ENCODE measurements at places on chromosomes 13 and 19.

GRCh38 chr13:40562975-40563349 lies 103.5 kb downstream of the FOXO1 start:
- DNase-seq, result no peak

DNA sequence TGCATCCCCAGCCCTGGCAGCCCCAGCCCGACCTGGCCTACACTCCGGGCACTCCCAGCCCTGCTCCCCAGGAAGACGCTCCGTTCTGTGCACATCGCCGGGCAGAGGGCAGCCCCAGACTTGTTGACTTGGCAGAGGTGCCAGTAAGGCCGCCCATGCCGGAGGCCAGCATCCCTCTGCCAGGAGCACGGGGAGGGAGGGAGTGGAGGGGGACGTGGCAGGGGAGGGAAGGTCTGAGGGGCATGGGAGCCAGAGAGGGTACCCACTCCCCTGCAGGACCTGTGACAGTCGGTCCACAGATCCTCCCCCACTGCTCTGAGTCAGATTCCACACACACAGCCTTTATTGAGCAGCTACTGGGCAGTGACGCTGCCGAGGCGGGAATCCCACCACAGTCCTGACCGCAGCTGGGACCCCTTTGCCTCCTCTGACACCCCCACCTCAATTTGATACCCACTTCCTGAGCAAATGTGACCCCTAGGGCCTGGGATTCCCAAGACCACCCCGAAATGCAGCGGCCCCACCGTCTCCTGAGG lies 1.9 kb upstream of the NKPD1 start:
- DNase-seq, result no peak

DNA sequence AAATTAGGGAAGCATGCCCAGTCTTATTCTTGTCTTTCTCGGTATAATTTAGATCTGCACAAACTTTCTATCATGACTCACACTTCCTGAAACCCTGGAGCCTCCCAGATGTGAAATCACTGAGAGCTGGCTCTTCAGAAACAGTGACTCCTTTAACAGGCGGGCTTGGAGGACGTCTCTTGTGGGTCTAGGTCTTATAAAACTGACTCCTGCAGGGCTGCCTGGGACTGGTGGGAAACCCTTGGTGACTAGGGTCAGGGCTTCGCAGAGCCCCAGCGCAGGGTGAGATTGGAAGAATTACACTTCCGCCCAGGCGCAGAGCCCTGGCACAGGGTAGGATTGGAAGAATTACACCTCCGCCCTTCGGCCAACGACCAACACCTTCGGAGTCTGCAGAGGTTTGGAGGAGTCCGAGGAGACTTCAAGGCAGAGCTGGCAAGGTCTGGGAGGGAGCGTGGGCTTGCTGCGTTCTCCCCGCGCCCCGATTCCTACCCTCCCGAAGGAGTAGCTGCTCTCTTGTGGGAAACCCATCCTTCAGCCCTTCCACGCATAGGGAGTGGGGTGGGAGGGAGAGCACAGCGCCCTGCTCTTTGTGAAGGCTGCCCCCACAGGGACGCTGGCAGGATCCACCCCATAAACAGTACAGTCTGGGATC lies 43.4 kb upstream of the MAP3K10 start:
- no peak for DNase-seq

DNA sequence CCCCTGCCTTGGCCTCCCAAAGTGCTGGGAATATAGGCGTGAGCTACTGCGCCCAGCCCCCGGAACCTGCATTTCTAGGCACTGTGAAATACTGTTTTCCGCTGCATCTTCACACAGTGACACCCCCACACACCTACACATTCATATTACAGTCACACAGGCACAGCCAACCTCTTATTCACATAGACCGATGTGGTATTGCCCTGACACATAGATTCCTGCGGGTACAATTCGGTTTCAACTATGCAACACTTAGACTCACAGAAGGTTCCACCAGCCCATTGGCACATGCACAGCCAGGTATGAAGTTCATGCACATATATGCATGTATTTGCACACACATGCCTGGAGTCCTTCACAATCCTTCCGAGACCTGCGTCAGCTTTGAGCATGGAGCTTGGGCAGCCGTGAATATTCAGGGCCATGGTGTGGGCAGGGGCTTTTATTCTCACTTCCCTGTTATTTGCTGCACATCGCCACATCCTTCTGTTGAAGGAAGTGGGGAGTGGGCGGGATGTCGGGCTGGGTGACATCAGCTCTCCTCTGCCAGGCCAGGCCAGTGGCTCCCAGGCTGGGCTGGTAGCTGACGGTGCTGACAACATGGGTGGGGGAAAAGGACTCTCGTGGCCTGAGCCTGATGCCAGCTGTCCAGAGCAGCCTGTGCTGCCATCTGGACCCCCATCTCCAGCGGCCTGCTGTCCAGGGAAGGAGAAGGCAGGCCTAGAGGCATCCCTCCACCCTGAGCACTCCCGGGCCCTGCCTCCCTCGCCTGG lies 5.4 kb upstream of the CDC37 start:
- peak; percentile 78 for DNase-seq

- no peak for DNase-seq
These were observed 795.3 kb downstream of the SLITRK1 start for GRCh38 chr13:83086948-83087347.

DNA sequence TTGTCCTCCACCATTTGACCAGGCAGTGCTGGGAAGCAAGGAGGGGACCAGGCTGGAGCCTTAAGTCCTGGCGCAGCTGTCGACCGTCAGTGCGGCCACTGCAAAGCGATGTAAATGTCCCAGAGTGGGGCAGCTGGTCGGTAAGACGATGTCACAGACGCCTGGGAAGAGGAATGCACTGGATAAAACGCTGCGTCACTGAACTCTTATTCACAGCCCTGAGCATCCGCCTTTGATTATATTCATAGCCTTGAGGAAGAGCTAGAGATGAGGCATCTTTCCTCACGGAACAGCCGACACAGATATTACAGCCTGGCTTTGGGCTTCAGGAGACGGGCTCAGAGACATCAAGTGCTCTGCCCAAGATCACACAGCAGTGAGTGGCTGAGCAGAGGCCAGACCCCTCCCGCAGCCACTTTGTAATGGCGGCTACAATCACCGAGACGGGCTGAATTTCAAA lies 17.6 kb upstream of the TUBGCP3 start:
- DNase-seq, result no peak

DNA sequence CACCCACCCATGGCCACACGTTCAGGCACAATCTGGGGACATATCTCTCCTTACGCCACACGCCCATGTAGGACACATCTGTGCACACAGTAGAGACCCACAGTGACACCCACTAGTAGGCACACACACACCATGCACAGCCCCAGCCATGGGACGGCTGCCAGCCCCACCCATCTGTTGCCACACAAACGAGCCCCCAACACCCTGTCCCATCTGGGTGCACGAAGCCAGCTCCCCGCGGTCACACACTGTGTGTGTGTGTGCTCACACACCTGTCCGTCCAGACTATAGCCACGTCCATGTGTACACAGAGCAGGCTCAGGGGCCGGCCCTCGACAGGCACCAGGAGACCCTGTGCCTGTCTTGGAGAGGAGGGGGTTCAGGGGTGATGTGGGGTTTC lies 10.6 kb downstream of the ERFL start:
- DNase-seq, result no peak

DNA sequence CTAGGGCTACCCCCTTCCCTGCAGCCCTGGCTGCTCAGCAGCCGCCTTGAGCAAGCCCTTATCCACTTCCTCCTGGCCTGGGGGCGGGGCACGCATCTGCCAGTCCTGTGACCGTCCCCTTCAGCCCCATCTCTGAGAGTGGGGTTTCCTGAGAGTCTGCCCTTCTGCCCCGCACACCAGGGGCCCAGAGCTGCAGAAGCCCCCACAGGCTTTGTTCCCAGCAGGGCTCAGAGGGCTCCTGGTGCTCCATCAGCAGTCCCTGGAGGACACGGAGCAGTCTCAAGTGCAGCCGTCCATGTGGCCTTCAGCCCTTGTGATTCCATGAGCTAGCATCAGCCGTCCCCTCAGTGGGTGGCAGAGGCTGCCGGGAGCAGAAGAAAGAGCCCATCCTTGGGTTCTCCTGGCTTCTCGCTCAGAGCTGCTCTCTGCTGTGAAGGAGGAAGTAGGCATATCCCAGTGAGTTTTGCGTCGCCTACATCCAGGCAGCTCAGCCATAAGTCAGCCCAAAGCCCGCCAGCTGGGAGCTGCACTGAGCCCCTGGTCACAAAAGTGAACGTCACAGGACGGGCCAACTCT lies 16.3 kb downstream of the MYO9B start:
- DNase-seq, result peak; percentile 51

DNA sequence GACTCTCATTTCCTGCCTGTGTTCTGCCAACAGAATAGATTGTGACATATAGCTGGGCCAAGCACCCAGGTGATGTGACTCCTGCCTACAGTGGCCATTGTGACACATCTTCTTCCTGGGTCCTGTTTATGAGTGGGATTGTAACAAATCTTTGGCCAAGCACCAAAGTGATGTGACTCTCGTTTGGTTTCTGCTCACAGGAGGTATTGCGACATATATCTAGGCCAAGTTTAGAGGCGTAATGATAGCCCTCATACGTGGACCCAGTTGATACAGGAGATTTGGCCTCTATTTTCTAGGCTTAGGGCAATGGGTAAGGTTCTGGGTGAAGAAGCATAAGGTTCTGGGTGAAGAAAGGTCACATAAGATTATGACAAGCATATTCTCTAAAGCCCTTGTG lies 76.2 kb downstream of the ZNF208 start:
- DNase-seq, result no peak

GRCh38 chr19:11435057-11435832 lies at the start of the genes ODAD3 and PRKCSH:
ODAD3 (minus strand) TSS chr19:11435121; CDS start chr19:11435016, 105 bp downstream.
PRKCSH (plus strand) TSS chr19:11435635; CDS start chr19:11436118, 483 bp downstream.
- peak; percentile 100 for DNase-seq

DNA sequence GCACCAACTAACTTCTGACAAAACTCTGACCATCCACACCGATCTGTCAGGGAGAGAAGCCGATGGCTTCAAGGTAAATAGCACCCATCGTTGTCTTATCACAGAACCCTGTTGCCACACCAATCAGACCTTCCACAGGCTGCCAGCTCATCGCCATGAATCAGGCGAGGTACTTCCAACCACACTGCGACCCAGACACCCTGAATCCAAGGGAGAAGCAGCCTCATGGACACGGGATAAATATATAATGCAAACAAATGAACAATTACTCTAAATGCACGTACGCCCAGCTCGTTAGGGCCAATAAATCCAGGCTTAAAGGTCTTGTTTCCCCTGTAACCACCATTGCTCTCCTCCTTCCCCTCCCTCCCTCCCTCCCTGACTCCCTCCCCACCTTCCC lies 20.8 kb downstream of the RANBP3 start:
- no peak for DNase-seq

GRCh38 chr19:31491242-31491641 lies 142.0 kb upstream of the TSHZ3 start:
- peak; percentile 18 for DNase-seq

- DNase-seq, result no peak
These were observed 537 bp downstream of the NAT14 start for GRCh38 chr19:55485439-55486011.

GRCh38 chr13:65260946-65261891 lies 1968.9 kb downstream of the PCDH9 start:
- peak; percentile 5 for DNase-seq

DNA sequence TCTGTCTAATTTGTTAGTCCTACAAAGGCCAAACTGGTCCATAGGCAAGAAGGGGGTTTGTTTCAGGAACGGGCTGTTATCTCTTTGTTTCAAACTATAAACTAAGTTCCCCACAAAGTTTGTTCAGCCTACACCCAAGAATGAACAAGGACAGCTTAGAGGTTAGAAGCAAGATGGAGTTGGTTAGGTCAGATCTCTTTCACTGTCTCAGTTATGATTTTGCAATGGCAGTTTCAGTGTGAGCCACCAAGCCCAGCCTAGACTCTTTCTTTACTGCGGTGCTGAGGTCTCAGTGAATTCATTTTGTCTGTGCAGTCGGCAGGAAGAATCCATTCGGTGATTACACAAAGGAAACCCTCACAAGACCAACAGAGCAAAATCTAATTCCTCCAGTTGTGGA lies 56.6 kb upstream of the ABCC4 start:
- DNase-seq, result no peak

DNA sequence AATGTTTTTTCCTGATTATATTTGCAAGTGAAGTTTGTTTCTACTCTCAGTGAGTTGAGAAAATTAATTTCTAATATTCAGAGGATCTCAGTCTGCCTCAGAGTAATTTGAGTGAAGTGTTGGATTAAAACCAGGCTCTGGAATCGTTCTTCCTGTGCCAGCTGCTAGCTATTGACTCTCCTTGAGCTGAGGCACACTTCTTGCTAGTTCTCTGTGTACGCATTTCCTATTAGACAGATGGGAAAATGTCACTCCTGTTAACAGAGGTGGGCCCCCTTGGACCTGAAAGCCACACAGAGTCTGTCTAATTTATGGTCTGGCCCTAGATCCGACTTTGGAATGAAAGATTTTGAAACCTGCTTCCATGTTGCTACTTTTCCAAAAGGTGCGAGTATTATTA lies 107.6 kb upstream of the RNF113B start:
- no peak for DNase-seq

- DNase-seq, result peak; percentile 24
These were observed 7.9 kb downstream of the INTS6 start for GRCh38 chr13:51444922-51445321.

DNA sequence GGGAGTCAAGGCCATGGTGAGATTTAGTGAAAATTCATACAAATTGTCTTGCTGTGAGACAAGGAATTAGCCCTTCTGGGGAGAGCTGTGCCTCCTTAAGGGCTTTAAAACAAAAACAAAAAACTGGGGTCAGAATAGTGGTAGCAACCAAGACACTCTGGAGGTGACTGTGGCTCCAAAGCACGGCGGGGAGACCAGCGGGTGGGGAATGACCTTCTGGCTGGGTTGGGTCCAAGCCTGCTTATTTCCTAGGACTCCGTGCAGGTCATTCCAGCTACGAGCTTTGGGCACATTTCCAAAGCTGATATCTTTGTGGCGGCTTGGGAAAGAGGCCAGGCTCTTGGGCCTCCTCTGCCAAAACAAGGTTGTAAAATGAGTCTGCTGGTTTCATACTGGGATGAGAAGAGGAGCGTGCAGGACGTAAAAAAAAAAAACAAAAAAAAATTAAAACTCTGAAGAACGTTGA lies 348.3 kb downstream of the UQCRFS1 start:
- DNase-seq, result no peak

DNA sequence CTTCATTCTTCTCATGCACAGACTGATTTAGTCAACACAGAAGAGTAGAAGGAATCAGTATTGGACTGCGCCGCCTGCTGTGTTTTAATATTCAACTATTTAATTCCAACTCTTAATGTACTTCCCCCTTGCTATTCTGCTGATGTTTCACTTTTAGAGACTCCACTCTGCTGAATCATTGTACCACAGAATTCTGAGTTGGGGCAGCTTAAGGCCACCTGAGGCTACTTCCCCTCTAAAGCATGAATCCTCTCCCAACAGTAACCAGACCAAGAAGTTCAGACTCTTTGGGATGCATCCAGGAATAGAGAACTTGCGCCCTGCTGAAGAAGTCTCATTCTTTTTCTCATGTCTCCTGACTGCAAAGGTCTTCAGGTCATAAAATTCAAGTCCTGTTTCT lies 708.8 kb downstream of the UQCRFS1 start:
- no peak for DNase-seq

- DNase-seq, result no peak
These were observed 3.2 kb downstream of the LHFPL6 start for GRCh38 chr13:39599842-39600241.

GRCh38 chr19:19436137-19436691 lies 30.7 kb downstream of the GATAD2A start:
- DNase-seq, result no peak

All from Ammon's horn (tissue), 1 donor.